GM23248 (cell line): ENCODE measurements at places on chromosomes 1 and 21. TPM values are rescaled to one million over a fixed set of nuclear protein-coding genes. Genes with fewer than 3 reads are reported as not detected.

DNA sequence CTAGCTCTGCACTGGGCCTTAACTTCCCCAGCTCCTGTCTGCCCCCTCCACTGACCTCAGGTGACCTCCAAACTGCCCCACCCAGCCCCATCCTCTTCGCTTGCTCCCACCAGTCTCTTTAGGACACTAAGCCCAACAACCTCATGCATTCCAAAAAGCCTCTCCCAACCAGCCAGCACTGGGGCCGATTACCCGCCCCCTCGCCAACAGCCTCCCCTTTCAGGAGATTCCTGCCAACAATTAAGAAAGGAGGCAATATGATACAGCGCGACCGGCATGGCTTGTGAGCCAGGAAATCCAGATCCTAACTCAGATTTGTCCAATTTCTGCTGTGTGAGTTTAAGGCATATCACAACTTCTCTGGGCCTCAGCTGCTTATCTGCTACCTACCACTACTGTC lies 14.7 kb downstream of the KANK4 start:
- no peaks in the 10 kb centered on the region for H3K36me3 ChIP-seq
- H3K27me3 ChIP-seq = peaks cover 14% of the 10 kb centered on the region; the same call in 1 of the 2 replicates
- H3K4me1 ChIP-seq = no peaks in the 10 kb centered on the region
- H3K4me3 ChIP-seq = no peak overlapping the region
- no peak overlapping the region for H3K27ac ChIP-seq

DNA sequence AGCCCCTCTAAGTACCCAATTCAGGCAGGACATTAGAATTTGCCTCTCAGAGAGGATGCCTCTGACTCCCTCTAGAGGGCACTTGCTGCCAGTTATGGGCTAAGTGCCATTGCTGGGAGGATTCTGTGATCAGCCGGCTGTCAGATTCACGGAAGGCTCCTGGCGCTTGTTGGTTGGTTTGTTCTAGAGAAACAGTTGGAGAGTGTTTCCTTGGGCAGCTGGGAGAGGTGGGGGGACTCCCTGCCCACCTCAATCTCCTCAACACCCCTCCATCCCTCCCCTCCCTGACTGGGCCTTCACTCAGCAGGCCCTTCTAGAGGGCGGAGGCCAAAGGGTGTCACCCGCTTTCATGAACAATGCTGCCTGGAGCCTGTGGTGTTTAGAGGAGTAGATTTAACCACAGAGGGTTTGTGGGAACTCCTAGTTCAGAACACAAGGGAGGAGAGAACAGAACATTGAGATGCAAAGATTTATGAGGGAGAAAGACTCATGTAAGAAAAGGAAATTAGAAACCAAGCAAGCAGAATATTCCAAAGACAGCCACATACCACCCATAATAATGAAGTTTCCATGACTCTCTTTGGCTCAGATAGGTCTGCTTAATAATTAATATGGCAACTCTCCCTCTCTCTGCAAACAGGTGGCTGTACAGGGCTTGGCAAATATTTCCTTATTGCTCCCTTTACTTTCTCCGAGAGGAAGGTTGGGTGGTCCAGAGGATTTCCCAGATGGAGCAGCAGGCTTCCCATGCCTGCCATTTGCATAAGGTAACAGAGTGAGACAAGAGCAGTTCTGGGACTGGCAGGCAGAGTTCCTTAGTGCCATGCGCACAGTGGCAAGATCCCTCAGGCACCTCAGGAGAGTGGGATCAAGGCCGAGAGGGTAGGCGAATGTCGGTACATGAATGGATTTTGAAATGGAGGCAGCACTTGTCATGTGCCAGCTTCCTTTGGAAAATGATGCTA lies 30.0 kb upstream of the ACP6 start:
- no peaks in the 10 kb centered on the region for H3K27me3 ChIP-seq
- DNase-seq = peak; percentile 88
- no peaks in the 10 kb centered on the region for H3K36me3 ChIP-seq

DNA sequence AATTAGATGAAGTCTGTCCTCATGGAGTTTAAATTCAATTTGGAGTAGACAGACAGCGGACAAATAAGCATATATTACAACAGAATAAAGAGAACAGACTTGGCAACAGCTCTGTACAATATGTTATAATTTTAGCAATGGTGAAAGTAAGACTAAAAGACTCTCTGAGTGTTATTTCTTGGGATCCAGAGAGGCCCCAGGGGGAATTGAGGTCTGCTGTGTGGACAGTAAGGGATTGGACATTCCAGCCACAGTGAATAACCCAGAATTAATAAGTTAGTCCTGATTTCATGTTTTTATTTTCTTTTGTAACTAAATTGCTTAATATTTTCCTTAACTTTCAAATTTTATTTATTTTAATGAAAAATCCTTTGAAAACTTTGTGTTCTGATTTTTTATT lies 101.7 kb downstream of the PATJ start:
- no peaks in the 10 kb centered on the region for H3K36me3 ChIP-seq
- H3K27me3 ChIP-seq = no peaks in the 10 kb centered on the region
- H3K4me1 ChIP-seq = peaks cover 22% of the 10 kb centered on the region
- no peak for DNase-seq
- H3K4me3 ChIP-seq = no peak overlapping the region

GJA4 gene
- total RNA-seq = not detected in 2 replicates

F13B gene
- total RNA-seq = not detected in 2 replicates
